NCI-H226 (cell line): ENCODE measurements at places on chromosomes 5 and 9.

- DNase-seq, result no peak
These were observed 113.0 kb downstream of the KLHL3 start for GRCh38 chr5:137622850-137623249.

DNA sequence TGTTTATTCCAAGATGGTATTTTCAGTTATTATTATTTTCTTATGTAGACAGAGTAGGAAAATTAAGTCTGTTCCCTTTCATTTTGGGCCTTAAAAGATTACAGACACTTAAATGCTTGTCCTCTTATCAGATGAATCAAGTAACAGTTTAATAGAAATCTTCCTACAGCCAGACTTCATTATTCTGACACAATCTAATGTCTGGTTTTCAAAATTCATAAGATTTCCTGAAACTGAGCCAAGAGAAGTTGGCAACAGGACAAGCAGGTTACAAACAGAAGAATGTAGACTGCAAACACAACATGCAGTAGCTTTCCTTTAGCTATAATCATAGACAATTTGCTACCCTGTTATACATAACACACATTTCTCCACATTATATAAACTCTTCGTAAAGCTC, 130.5 kb downstream of the FBXL17 start:
- DNase-seq, result peak; percentile 26

DNA sequence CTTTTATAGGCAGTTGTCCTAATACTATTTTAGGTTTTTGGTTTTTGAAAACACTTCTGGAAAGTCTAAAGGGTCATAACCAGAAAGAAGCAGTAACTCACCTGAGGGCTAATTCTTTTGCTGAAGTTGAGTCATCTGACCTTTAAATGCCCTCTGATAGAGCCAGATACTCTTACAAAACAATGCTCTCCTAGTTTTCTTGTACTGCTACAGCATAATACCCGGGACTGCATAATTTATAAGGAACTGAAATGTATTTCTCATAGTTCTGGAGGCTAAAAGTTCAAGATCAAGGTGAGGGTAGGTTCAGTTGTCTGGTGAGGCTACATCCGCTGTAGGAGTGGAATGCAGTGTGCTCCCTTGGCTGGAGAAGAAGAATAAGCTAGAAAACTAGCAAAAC, 670.3 kb downstream of the TLE4 start:
- no peak for DNase-seq

DNA sequence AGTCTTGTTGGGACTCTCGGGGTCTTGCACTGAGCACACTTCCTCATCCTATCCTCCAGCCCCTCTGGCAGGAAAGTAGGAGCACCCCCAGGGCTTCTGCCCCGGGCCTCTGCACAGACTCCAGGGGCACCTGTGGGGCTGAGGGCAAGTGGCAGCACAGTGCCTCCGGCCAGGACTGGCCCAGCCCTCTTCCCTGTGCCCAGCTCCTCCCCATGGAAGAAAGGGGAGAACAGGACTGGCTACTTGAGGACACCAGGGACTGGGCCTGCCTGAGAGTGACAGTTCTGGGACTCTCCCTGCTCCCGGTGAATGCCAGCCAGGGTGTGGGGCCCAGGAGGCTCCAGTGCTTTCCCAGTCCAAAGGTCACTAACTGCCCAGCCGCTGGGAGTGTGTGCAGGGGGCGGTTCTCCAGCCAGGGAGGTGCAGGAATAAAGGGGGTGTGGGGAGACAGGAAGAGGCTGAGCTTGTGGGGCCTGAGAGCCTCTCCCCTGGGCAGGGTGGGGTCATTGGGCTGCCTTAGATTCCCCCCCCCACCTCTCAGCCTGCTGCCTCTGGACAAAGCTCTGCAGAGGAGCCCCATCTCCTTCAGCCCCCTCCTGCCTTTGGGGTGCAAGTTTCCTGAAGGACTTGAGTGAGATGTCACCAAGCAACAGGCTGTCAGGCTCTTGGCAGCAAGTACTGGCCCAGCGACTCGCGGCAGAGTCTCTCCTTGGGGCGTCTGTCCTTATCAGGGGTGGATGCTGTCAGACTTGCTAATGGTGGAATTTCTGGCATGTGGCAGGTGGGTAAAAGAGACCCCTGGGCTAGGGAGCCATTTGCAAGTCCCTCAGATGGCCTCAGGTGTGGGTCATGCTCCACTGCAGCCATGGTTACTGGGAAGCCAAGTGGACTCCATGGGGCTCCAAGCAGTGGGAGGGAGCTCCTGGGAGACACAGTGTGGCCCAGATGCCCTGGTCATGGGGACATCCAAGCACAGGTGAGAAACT, 19.1 kb upstream of the JADE2 start:
- peak; percentile 50 for DNase-seq

GRCh38 chr5:137414112-137414755, 84.9 kb downstream of the SPOCK1 start:
- DNase-seq, result no peak

DNA sequence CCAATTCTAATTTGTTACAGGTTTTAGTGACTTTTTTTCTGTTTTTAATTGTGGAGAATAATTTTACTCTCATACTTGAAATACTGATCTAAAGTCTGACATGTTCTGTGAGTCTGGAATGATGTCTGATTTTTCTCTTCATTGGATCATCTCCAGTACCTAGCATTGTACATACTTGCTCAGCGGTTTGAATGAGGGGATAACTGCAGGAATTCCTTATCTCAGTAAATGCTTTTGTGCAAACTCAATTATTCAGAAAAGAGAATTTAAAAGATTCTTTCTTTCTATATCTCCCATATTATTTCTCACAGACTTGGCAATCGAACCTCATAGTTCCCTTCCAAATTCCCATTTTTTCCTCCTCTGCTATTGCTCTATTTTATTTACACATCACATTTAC, 397.9 kb upstream of the SGCD start:
- DNase-seq, result no peak

GRCh38 chr9:4760122-4760521, 19.1 kb upstream of the AK3 start:
- no peak for DNase-seq

- DNase-seq, result peak; percentile 76
These were observed 26.6 kb upstream of the OR2K2 start for GRCh38 chr9:111356481-111357244.

DNA sequence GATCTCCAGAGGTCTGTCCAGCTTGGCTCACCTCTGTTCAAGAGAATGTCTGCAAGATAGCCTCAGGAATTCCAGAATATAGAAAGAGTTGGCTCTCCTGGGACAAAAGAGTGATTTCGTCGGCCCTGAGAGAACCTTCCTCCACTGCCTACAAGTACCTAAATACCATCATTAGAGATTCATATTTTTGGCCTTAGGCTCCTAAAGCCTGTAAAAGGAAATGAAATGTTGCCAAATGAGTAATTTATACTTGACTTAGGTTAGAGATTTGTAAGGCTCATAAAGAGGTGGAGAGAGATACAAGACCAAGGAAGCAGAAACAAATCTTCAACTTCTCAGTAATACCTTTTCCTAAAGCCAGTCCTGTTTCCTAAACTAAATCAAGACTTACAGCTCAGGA, 146.2 kb downstream of the CCDC192 start:
- DNase-seq, result no peak

DNA sequence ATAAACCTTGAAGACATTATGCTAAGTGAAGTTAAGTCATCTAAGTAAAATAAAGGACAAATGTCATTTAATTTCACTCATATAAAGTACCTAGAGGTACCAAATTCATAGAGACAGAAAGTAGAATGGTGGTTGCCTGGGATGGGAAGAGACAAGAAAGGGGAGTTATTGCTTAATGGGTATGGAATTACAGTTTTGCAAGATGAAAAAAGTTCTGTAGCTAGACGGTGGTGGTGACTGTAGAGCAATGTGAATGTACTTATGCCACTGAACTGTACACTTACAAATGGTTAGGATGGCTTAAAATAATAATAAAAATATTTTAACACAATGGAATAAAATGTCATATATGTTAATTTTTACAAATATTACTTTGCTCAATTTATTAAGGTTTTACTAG, 128.0 kb downstream of the MPDZ start:
- DNase-seq, result no peak

DNA sequence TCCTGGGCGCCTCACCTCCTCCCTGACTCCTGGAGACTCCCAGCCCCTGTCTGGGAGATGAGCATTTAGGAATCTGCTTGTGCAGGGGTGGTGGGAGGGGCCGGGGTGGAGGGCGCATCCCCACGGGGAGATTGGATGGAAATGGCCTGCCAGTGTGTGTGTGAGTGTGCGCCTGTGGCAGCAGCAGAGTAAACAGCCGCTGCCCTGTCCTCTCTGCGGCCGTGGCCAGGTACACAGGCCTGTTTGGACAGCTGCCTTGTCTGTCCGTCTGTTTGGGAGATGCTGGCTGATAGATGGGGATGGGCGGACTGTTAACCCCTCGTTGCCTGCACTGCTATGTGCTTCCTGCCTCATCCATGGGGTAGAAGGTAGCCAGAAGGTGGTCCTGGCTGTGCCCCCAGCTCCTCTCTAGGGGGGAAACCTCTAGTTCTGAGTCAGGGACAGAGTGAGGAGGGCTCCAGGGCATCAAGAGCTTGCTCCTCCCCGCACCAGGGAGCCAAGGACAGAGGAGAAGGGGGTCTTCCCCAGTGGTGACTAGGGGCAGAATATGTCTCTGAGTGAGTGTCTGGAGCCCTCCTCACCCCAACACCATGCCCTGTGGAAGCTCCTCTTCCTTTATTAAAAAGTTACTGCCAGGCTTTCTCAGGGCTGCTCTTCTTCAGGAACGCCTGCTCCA, 60.1 kb downstream of the LMX1B start:
- no peak for DNase-seq

DNA sequence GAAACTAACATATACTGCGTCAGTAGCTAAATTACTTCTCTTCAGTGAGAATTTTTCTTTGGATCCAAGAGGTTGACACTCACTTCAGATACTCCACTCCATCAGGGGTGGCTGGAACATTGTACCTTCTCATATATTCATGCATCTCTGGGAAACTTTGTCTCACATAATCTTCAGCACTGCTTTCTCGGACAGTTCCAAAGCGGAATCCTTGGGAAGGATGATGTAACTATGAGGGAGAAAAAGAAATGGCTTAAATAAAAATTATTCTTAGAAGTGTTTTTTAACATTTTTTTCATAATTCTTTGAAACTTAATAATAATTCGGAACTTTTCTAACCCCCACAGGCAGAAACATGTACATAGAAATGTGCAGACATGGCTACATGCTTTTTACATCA, 33.4 kb upstream of the PPP3R2 start:
- DNase-seq, result peak; percentile 4

DNA sequence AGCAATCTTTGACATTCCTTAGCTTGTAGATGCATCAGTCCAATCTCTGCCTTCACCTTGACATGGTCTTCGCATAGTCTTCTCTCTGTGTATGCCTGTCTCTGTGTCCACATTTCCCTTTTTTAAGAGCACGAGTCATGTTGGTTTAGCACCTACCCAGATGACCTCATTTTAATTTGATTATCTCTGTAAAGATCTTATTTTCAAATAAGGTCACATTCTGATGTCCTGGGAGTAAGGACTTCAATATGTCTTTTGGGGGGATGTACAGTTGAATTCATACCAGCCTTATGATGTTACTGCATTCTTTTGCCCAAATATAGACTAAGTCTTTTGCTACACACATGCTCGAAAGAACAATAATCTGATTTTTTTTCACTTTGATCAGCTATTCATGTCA, 6.9 kb downstream of the KCTD16 start:
- no peak for DNase-seq

DNA sequence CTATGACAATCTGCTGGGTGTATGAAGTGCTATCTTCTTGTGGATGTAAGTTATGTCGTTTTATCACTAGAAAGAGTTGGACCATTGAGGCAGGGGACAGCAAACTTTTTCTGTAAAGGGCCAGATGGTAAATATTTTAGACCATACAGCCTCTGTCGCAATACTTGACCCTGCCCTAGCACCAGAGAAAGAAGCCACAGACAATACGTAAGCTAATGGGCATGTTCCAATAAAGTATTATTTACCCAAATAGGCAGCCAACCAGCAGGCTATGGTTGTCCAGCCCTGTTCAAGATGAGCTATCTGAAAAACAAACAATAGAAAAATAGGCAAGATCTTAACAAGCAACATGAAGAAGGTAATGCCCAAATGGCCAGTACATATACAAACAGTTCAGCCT, 36.4 kb downstream of the MTX3 start:
- no peak for DNase-seq

DNA sequence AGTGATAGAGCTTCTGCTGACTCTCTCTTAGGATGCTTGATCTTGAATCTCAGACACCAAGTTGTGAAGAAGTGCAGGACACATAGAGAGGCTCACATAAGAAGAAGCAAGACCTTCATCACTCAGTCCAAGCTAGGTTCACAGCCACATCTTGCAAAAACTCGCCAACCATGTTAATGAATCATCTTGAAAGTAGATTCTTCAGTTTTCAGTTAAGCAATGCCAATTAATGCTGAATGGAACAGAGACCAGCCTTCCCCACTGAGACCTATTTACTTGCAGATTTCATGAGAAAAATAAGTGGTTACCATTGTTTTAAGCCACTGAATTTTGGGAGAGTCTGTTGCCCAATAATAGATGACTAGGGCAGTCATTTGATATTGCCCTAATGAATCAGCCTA, 217.7 kb upstream of the EDIL3 start:
- DNase-seq, result no peak

GRCh38 chr5:5078009-5078897, 61.9 kb upstream of the ADAMTS16 start:
- no peak for DNase-seq

GRCh38 chr9:34121996-34122395, 4.5 kb downstream of the DCAF12 start:
- DNase-seq, result no peak

- no peak for DNase-seq
These were observed 512.6 kb downstream of the RAB3C start for GRCh38 chr5:59095480-59095879.

DNA sequence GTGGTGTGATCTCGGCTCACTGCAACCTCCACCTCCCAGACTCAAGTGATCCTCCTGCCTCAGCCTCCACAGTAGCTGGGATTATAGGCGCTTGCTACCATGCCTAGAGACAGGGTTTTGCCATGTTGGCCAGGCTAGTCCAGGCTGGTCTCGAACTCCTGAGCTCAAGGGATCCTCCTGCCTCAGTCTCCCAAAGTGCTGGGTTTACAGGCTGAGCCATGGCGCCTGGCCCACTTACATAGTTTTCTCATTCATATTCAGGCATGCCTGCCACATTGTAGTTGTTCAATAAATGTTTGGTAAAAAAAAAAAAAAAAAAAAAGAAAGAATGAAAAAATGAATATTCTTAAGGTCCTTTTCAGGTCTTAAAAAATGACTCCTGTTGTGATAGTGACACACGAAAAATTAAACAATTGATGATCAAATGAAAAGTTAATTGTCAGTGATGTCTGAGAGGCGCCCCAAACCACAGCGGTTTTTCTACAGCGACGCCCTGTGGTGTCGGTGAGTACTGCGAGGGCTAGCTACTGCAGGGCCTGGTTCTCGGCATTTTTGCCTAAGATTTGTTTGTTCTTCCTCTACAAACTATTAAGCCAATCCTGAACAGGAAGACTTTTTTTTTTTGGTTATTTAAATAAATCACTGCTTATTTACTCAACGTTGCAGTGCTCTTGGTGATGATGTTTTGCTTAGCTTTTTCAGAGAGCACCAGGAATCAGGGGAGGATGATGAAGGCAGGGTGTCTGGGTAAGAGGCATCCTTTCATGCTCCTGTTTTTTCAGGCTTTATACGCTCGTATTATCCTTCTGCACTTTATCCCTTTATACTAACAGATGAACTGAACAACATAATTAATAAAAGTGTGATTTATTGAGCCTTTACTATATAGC, 67.0 kb upstream of the DPYSL3 start:
- no peak for DNase-seq
